Activated T-cell treated with anti-CD3 and anti-CD28 coated beads, Interleukin-2, amount 50 U/mL, for 4 hours (primary cell): ENCODE measurements at places on chromosomes 6 and 20. TPM values are rescaled to one million over a fixed set of nuclear protein-coding genes. Genes with fewer than 3 reads are reported as not detected.

DNA sequence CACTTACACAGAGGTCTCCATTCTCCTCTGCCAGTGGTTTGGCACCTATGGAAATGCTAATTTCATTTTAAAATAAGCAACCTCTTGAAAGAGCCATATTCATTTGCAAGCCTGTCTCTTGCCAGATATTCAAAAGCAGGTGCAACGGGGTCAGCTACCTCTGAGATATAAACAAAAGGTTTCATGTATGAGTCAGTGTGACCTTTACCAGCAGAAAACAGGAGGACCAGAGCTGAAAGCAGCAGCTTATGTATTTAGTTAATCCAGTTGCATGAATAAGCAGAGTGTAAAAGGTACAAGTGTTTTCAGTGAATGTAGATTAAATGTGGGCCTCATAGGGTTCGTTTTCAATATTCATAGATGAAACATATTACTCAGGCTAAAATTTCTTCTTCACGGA is 56.0 kb downstream of the TENT5A start:
- DNase-seq: no peak

Gene SLC17A3
- total RNA-seq: not detected

DNA sequence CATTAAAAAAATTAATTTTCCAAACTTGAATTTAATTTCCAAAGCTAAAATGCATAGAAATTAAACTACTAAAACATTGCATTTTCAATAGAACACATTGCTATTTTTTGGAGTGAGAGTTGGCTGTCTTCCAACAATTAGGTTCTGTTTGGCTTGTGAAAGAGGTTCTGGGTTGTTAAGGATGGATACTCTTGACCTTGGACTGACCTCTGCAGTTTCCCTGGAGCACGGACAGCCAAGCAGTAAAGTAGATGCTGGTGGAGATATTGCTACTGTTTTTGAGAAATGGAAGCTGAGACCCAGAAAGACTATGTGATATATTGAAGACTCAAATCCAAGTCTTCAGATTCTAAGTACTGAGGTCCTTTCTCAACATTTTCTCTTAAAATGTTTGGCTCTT is 95.9 kb upstream of the CHD6 start:
- DNase-seq: no peak

Gene TCP11
- total RNA-seq: not detected

Gene RAB44
- 0.05 TPM for total RNA-seq

DNA sequence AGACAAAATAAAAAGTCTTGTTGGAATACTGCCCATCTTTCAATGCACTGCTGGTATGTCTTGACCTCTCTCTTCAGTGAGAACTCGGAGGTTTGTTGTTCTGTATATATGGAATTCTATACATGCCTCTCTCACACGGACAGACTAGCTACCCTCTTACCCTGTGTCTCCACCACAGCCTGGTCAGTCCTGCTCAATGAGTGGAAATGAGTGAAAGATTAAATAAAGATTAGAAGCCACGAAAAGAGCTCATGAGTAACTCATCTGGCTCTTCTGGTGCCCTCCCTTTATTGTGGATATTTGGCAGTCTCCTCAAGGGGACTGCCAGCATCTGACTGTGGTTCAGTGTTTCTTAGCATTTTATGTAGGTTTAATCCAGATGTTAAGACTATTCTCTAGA is 262.8 kb upstream of the MAP3K7 start:
- no peak for DNase-seq

Gene GHRH
- total RNA-seq: not detected

- no peak for DNase-seq
These were observed 616.1 kb downstream of the CD109 start for GRCh38 chr6:74312081-74312480.

Gene NRSN1
- total RNA-seq: not detected

- DNase-seq: no peak
These were observed 433.3 kb downstream of the UTRN start for GRCh38 chr6:144718431-144718830.

DNA sequence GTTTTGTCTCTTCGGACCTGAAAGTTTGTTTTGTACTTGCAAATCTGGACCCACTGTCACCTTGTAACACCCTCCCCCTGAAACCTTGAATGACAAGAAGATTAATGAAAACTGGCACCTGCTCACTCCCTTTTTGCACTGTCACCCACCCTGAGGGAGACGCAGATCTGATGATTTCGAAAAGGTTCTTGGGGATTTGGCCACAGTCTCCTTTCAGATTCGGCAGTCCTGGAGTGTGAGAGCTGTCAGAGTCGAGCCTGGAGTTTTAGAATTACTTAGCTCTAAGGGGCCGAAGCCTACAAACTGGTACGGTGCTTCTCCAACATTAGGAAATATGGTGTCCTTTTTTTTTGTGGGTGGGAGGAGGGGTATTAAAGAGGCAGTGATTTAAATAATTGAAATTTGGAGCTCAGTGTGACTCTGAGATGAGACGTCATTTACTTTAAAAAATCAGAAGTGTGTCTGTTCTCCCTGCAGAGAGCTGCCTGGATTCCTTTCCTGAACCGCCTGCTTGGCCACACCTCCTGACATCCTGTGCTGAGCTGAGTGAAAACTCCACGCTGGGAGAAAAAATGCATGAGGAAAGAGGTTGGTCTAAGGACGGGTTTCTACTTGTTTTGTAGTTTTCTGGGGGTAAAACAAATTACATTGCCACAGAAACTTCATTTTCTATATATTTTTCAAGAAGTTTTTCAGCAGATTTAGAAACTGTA is 447.0 kb upstream of the CDH4 start:
- DNase-seq: no peak

DNA sequence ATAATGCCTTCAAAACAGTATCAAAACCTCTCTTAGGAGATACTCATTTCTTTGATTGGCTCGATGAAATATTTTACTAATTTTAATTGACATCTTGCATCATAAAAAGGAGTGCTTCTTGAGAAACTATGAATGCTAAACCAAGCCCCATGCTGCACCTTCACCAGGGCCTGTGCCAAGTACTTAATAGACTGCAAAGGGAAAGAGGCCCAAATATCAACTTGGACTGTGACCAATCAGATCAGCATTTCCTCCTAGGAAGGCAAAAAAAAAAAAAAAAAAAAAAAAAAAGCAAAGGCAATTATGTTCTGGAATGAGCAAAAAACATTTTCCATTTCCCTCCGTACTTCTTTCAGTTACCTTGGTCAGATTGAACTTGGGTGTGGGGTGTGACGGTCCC is 253.0 kb upstream of the SOX4 start:
- DNase-seq: no peak

Gene SLC35F1
- total RNA-seq: 0.27 TPM

Gene MYLK4
- total RNA-seq: 0.11 TPM

GRCh38 chr20:10579942-10580341 is 93.9 kb downstream of the JAG1 start:
- DNase-seq: no peak

GRCh38 chr6:35360349-35361138 is 18.2 kb downstream of the PPARD start:
- no peak for DNase-seq

- DNase-seq: peak; percentile 47
These were observed 47.8 kb upstream of the GATA5 start for GRCh38 chr20:62523473-62524203.

DNA sequence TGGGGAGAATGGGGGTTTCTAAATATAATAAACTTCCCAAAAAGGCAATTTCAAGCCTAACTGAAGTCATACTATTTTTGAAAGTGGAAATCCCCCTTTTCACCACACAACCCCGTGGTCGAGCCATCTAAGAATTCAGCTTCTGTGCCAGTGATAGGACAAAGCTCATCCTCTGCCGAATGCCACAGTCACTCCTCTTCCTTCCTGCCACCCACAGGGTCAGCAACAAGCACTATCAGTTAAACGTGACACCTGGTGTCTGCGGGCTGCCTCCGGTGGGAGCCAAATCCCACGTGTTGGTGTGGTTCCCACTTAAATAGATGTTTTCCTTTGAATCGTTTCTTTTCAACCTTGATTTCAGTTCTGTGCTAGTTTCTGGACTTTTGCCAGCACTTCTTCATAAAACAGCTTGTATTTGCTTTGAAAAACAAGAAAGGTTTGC is 60.7 kb downstream of the TNFAIP3 start:
- peak; percentile 72 for DNase-seq

- DNase-seq: peak; percentile 86
These were observed 4.0 kb downstream of the PPP1R18 start for GRCh38 chr6:30682143-30683117.

- no peak for DNase-seq
These were observed 23.7 kb downstream of the RANBP9 start for GRCh38 chr6:13687917-13688351.

Gene SLC22A16
- total RNA-seq: not detected

Gene HELZ2
- 7.8 TPM for total RNA-seq

DNA sequence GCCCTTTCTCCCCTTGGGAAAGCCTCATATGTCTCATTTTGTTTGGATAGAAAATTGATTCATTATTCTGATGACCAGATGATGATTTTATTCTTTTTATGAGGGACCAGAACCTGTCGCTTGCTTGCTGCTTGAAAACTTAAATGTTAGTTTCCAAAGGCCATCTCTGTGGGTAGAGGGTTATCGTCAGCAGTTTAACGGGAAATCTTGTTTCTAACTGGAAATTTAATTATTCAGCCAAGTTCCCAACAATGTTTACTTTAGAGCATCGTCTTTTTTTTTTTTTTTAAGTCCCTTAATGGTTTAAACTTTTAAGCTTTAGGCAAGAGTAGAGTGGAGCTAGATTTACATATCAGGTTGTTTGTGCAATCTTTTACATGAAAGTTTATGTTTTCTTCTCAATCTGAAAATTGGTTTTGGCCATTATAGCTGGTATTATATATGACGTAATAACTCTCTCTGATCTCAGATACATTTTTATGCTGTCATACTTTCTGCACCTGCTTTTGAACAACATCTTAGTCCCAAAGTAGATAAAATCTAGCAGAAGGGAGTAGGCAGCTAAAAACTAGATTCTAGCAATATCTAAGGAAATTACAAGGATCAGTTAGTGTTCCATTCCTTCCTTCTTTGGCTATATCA is 93.9 kb downstream of the FOXO3 start:
- no peak for DNase-seq

DNA sequence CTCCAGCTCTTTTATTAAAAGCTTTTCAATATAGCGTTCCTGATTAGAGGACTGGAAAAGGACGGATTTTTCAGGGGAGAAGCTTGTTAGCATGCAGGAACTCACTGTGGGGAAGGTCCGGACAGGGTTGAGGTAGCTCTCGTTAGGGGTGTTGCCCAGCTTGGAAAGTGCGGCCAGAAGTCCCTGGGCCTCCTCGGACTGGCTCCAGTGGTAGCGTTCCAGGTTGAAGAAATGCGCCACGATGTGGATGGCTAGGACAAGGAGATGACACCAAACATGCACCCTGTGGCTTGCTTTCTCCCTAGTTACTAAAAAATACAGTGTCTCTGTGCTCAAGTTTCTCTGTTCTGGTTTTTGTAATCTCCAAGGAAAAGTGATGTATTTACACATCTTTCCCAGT is 12.5 kb downstream of the NOX3 start:
- no peak for DNase-seq

Gene C20orf204
- total RNA-seq: 3.2 TPM

DNA sequence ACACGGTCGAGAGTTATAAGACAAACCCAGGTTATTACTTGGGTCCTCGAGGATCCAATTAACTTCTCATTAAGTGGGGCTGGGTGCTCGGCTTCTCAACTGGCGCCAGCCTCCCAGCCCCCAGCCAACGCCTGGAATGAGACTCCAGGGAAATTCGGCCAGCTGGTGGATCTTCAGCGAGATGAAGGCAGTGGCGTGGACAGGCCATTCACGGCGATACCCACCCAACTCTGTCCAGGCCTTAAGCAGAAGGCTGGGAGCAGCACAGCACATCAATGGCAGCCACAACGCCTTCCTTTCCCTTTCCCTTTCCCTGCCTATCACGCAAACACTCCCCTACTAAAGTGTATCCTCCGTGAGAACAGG is 868 bp downstream of the METTL24 start:
- DNase-seq: no peak

DNA sequence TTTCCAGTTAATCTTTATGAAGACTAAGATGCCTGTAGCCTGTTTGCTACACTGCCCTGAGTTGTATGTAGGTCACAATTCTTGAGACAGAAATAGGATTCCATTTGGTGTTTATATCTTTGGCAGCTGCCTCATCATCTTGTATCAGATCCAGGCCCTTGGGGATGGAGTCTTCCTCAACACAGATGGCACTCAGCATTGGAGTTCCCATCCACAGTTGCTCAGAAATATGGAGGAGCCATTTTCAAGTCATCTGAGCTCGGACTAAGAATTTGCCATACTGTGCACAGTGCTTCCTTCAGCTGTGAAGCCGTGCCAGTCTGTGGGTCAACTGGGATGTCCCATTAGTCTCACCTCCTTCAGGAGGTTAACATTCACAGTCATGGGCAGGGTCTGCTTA is 156.6 kb downstream of the ZDHHC14 start:
- DNase-seq: no peak

- peak; percentile 49 for DNase-seq
These were observed at the start of gene RREB1 for GRCh38 chr6:7107578-7108195. RREB1 (plus strand) TSS chr6:7107961; CDS start chr6:7181912, 73,951 bp downstream.

GRCh38 chr20:7665376-7665775 is 274.9 kb downstream of the HAO1 start:
- no peak for DNase-seq

GRCh38 chr6:87586371-87587077 is 3.3 kb downstream of the RARS2 start:
- DNase-seq: no peak

Gene CALHM5
- not detected for total RNA-seq

GRCh38 chr6:143125864-143126573 is 65.3 kb downstream of the AIG1 start:
- no peak for DNase-seq

Gene VIP
- not detected for total RNA-seq

Gene KIAA1755
- total RNA-seq: not detected

GRCh38 chr6:112522587-112522986 is 175.5 kb downstream of the RFPL4B start:
- DNase-seq: no peak

DNA sequence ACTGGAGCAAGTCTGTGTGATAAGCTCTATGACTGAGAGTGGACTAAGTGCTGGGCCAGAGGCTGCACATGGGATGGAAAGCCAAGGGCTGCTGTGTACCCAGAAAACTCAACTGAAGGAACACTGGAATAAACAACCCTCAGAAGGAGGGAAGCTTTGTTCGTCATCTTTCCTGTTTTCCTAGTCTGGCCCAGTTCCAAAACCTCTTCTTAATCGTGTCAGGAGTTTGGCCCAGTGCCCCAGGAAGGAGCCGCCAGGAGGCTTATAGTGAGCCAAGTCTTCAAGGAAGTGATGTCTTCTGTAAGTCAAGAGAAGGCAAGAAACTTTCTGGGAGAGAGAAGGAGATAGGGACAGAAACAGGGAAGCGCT is 23.3 kb upstream of the TOP1 start:
- DNase-seq: no peak

Gene SLC52A3
- total RNA-seq: not detected

GRCh38 chr6:46381057-46381456 is 110.2 kb downstream of the RCAN2 start:
- DNase-seq: no peak

GRCh38 chr6:166003569-166003968 is 164.1 kb downstream of the TBXT start:
- DNase-seq: no peak
